ENCODE measurements at places on chromosomes 1 and 21.

DNA sequence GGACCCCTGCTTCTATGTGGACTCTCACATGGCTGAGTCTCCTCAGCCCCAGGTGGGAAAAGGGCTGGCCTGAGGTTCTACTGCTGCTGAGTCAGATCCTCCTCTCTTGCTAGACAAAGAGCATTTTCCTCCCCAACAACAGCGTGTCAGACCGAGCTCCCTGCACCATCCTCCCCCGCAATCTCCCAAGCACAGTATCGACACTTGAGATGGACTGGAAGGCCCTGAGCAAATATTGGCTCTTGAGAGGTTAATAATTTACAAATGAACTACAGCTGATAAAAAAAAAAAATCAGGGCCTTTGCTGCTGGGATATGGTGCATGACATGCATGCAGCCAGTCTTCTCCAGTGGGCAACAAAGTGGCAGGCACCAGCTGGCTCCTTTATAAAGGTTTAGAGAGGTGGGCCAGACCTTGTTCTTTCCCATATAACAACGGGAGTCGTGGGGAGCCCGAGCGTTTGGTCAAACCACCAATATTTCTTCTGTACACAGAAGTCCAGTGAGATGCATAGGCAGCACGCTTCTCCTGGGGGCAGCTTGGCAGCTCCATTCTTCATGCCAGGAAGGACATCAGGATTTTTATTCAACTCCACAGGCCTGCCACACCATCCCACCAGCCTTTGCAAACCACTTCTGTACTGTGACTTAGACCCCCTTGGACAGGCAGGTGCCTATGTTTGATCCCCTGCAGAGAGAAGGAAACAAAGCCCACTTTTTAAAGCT lies 55.4 kb upstream of the CAMK1G start:
- DNase-seq, result no peak

DNA sequence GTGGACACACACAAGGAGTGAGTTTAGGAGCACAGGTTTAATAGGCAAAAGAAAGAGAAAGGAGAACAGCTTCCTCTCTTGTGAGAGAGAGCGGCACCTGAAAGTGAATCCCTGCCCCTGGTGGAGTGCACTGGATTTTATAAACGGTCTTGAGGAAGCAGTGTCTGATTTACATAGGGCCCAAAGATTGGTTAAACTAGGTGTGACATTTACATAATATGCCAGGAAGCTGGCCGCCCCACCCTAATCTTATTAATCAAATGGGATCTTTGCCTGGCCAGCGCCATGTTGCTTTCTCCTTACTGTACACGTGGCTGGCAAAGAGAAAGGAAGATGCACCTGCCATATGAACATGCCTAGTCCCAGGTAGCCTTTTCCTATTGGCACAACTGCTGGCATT lies 38.7 kb downstream of the CFH start:
- DNase-seq, result no peak

- peak; percentile 7 for DNase-seq
Observed at GRCh38 chr1:183023146-183023600, at the start of gene LAMC1. Gene LAMC1, plus strand, starts transcription at chr1:183023420. Its CDS starts 297 bp downstream, at chr1:183023717.

DNA sequence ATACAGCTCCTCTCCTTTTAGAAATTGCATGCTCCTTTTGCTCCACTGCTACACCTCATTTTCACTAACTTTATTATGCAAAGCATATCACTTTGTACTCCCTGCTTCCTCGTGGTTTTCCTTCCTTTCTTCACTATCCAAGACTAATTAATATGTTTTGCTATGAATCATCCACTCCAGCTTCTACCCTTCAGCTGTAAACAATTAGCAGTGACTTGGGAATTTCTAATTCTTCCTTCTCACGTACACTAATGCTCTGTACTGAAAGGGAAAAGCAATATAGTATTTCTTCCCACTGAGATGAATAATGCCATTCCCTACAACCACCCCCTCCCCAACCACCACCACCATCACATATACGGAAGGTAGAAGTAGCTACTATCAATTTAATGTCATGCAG lies 1917.0 kb downstream of the MRPL39 start:
- DNase-seq, result no peak
